ENCODE measurements at places on chromosomes 6 and 20.

DNA sequence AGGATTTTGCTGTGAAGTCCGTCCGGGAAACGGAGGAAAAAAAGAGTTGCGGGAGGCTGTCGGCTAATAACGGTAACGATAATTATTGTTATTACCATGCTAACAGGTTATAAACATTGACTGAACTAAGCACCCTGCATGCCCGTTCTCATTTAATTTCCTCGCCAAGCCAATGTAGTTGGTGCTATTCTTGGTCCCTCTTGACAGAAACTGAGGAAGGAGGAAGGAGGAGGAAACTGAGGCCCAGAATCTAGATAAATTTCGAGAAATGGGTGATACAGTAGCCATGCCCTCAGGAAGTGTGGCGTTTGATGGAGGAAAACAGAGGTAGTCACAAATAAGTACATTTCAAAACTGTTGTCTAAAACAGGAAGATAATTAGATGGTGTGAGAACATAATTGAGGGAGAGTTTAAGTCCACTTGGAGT is 474 bp downstream of the TPX2 start:
- DNase-seq, result no peak

GRCh38 chr6:111861431-111861885 is 11.8 kb downstream of the FYN start:
- DNase-seq, result no peak

DNA sequence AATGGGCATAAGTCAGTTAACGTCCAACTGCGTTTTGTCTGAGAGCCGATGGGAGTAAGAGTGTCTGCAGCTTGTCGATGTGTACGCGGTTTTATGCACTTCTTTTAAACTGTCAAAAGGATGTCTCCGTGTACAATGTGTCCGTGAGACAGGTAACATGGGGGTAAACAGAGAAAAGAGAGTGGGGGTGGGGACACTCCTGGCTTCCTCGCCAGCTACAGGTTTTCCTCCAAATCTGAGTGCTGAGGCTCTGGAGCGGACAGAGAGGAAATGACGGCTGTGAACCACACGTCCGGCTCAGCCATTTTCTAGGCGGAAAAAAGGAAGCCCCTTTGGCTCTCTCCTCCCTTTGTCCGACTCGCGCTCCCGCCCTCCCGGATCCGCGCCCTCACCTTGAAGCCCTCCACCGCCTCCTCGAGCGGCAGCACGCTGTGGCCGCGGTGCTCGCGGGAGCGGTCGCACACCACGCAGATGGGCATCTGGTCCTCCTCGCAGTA is 916 bp downstream of the TRIM27 start:
- DNase-seq, result peak; percentile 63

- no peak for DNase-seq
Observed at GRCh38 chr20:63848003-63848911, 13.0 kb upstream of the ABHD16B start.

DNA sequence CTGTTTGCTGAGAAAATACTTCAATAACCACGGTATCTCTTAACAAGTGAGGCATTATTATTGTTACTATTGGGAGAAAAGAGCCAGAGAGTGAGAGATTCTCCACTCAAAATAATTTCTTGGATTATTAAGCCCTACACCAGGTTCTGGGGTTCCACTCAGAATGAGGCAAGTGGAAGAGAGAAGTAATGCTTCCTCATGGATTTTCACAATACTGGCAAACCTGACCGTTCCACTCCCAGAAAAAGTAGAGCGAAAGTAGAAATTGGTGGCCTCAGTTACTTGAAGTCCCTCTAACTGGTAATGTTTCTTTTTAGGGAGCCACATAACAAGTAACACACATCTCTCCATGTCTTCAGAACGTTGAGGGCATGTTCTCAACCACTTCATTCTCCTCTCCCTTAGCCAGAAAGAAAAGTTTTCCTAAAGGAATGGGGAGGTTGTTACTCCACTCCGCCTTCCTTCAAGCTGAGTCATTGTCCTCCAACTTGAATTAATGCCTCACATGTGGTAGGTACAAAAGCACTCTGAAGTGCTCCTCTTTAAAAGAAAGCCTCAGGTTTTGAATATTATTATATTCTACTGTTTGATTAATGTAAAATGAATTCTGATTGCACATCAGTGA is 1.9 kb downstream of the BAG2 start:
- peak; percentile 87 for DNase-seq
